Bladder microvascular endothelial cell (primary cell): ENCODE measurements at places on chromosomes 5 and 9. TPM values are rescaled to one million over a fixed set of nuclear protein-coding genes. Genes with fewer than 3 reads are reported as not detected.

TMC1 gene
- total RNA-seq: 1.3 and 2.4 TPM in 2 replicates

SHC3 gene
- total RNA-seq: under 0.01 and 0.19 TPM in 2 replicates

LCN2 gene
- not detected in 2 replicates for total RNA-seq

RGS14 gene
- total RNA-seq: 2.0 and 6.0 TPM in 2 replicates

ZNG1A gene
- 20.1 and 22.3 TPM in 2 replicates for total RNA-seq

CNTFR gene
- total RNA-seq: not detected in 2 replicates

IGFBPL1 gene
- total RNA-seq: 0.25 TPM in 1 of 2 replicates, not detected in the other

SPATA31A3 gene
- total RNA-seq: not detected in 2 replicates

TSSK1B gene
- not detected in 2 replicates for total RNA-seq

IL4 gene
- not detected in 2 replicates for total RNA-seq

INSL4 gene
- total RNA-seq: not detected in 2 replicates

ASTN2 gene
- 2.6 and 5.6 TPM in 2 replicates for total RNA-seq

ARL14EPL gene
- total RNA-seq: not detected in 2 replicates

SELENOP gene
- total RNA-seq: 33.8 and 63.1 TPM in 2 replicates

TMED9 gene
- 128 and 228 TPM in 2 replicates for total RNA-seq

PTPN3 gene
- under 0.01 and 2.7 TPM in 2 replicates for total RNA-seq

GABRA1 gene
- not detected in 2 replicates for total RNA-seq

PRRX2 gene
- 0.16 TPM in 1 of 2 replicates, not detected in the other for total RNA-seq

BTNL8 gene
- total RNA-seq: not detected in 2 replicates

CBY3 gene
- 0.16 TPM in 1 of 2 replicates, not detected in the other for total RNA-seq

NIM1K gene
- total RNA-seq: not detected in 2 replicates

SKP2 gene
- total RNA-seq: 19.4 and 22.9 TPM in 2 replicates

BARHL1 gene
- total RNA-seq: not detected in 2 replicates

MBLAC2 gene
- total RNA-seq: 3.2 and 6.1 TPM in 2 replicates

CATSPER3 gene
- not detected in 2 replicates for total RNA-seq

GOLPH3 gene
- total RNA-seq: 40.0 and 50.8 TPM in 2 replicates

SLC36A3 gene
- not detected in 2 replicates for total RNA-seq

PLPP6 gene
- total RNA-seq: 4.2 and 6.7 TPM in 2 replicates

LCN15 gene
- not detected in 2 replicates for total RNA-seq

IFNA13 gene
- not detected in 2 replicates for total RNA-seq

SMU1 gene
- 23.8 and 33.7 TPM in 2 replicates for total RNA-seq

SLIT3 gene
- total RNA-seq: under 0.01 and 0.13 TPM in 2 replicates

PCDHB9 gene
- total RNA-seq: 0.16 and 0.31 TPM in 2 replicates

ZNF366 gene
- 12.3 and 21.0 TPM in 2 replicates for total RNA-seq

GRXCR2 gene
- total RNA-seq: not detected in 2 replicates

F12 gene
- total RNA-seq: 0.69 and 1.3 TPM in 2 replicates

QRFP gene
- total RNA-seq: not detected in 2 replicates

STARD4 gene
- total RNA-seq: 37.0 and 41.4 TPM in 2 replicates

IFNA21 gene
- total RNA-seq: not detected in 2 replicates

BASP1 gene
- total RNA-seq: 5.7 and 12.5 TPM in 2 replicates

RABGAP1 gene
- total RNA-seq: 21.5 and 70.9 TPM in 2 replicates

PCDHGB2 gene
- total RNA-seq: 1.1 and 5.1 TPM in 2 replicates

PCDHA5 gene
- total RNA-seq: under 0.01 TPM in 1 of 2 replicates, not detected in the other

TRIM36 gene
- total RNA-seq: 0.38 and 0.49 TPM in 2 replicates
